Peyer's patch (tissue), 4 donors: ENCODE measurements at places on chromosomes 6 and 20.
A peak's percentile ranks its signal among the peaks of the same experiment; 100 is the strongest.

GRCh38 chr6:119310486-119311036 is 39.0 kb downstream of the MAN1A1 start:
- H3K27ac ChIP-seq = no peak overlapping the region
- H3K27me3 ChIP-seq = no peaks in the 10 kb centered on the region
- no peak overlapping the region for H3K4me3 ChIP-seq
- H3K4me1 ChIP-seq = peaks cover 5% of the 10 kb centered on the region
- H3K36me3 ChIP-seq = no peaks in the 10 kb centered on the region
- no peak for DNase-seq

GRCh38 chr6:93799226-93799625 is 379.9 kb upstream of the EPHA7 start:
- DNase-seq = no peak
- H3K27ac ChIP-seq = no peak overlapping the region
- H3K4me3 ChIP-seq = no peak overlapping the region
- H3K27me3 ChIP-seq = no peaks in the 10 kb centered on the region

DNA sequence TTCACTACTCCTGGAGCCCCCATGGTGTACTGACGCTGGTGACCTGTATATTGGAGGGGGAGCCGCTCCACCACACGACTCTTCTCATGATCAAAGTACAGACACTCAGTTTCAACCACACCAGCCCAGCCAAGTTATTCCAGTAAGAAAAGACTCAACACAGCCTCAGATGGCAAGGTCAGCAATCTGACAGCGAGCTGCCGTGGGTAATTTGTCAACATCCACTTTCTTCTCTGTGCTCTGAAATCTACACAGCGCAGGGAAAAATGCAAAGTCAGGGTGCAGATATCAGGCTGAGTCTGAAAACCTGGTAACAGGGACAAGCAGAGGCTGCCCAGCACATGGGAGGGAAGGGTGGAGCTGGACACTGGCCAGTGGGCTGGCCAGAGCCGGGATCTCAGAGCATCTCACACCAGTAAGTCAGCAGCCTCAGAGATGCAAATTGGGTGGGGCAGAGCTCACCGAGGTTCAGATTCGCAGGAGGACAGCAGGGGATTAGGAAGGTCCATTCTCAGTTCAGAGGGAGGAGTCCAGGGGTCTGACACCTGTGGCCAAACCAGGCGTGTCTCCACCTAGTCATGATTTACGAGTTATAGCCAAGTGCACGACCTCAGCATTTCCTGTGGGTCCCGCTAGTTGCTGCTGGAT is 44.5 kb upstream of the RPS6KA2 start:
- no peak for DNase-seq
- H3K27ac ChIP-seq = no peak overlapping the region
- no peaks in the 10 kb centered on the region for H3K27me3 ChIP-seq
- no peaks in the 10 kb centered on the region for H3K4me1 ChIP-seq

DNA sequence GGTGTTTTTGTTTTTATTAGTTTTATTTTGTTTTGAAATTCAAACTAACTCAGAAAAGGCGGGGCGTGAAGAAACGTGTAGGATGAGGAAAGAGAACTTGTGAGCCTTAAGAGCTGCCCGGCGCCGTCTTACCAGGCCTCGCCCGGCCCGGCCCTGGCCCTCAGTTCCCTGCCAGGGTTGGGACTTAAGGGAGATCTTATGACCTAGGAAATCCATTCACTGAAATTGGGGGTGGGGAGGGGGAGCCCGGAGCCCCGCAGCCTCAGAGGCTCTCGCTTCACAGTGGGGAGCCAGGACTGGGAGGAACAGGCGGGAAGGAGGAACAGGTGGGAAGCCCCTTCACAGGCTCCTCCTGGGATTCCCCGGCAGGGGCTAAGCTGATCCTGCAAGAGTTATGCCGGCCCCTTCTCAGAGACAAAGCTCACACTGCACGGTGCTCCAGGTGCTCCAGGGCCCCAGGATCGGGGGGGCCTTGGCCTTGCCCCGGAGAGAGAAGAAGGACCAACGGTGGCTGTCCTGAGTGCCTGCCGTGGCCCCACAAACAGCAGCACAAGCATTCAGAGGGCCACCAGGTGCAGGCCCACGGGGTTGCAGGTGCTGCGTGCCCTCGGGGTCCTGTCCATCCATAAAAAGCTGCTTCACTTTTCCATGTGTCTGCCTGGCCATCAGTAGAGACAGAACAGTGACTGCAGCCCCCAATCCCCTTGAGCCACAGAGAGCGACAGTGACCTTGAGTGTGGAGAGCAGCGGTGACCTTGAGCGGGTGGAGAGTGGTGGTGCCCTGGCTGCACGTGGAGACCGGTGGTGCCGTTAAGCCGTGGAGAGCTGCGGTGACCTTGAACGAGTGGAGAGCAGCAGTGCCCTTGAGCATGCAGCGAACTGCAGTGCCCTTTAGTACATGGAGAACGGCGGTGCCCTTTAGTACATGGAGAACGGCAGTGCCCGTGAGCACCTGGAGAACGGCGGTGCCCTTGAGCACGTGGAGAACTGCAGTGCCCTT is 152.7 kb downstream of the DLL1 start:
- H3K4me3 ChIP-seq = no peak overlapping the region
- H3K27ac ChIP-seq = no peak overlapping the region
- peak; percentile 34 for DNase-seq
- H3K36me3 ChIP-seq = no peaks in the 10 kb centered on the region
- no peaks in the 10 kb centered on the region for H3K27me3 ChIP-seq
- H3K4me1 ChIP-seq = no peaks in the 10 kb centered on the region

- H3K36me3 ChIP-seq = no peaks in the 10 kb centered on the region
- H3K27me3 ChIP-seq = no peaks in the 10 kb centered on the region
- H3K4me1 ChIP-seq = peaks cover 50% of the 10 kb centered on the region
- DNase-seq = peak; percentile 91
These were observed 2.7 kb upstream of the TUBB2A start for GRCh38 chr6:3159805-3160781.

GRCh38 chr20:32808438-32808837 is 11.3 kb upstream of the MAPRE1 start:
- DNase-seq = no peak
- no peaks in the 10 kb centered on the region for H3K36me3 ChIP-seq
- H3K4me1 ChIP-seq = no peaks in the 10 kb centered on the region
- H3K27ac ChIP-seq = no peak overlapping the region

GRCh38 chr6:137434640-137435039 is 59.6 kb downstream of the OLIG3 start:
- H3K4me1 ChIP-seq = no peaks in the 10 kb centered on the region
- H3K27me3 ChIP-seq = no peaks in the 10 kb centered on the region
- no peak overlapping the region for H3K27ac ChIP-seq
- DNase-seq = no peak

GRCh38 chr6:101668496-101669030 is 275.1 kb downstream of the GRIK2 start:
- DNase-seq = no peak
- H3K4me3 ChIP-seq = no peak overlapping the region
- no peaks in the 10 kb centered on the region for H3K27me3 ChIP-seq
- no peaks in the 10 kb centered on the region for H3K4me1 ChIP-seq

DNA sequence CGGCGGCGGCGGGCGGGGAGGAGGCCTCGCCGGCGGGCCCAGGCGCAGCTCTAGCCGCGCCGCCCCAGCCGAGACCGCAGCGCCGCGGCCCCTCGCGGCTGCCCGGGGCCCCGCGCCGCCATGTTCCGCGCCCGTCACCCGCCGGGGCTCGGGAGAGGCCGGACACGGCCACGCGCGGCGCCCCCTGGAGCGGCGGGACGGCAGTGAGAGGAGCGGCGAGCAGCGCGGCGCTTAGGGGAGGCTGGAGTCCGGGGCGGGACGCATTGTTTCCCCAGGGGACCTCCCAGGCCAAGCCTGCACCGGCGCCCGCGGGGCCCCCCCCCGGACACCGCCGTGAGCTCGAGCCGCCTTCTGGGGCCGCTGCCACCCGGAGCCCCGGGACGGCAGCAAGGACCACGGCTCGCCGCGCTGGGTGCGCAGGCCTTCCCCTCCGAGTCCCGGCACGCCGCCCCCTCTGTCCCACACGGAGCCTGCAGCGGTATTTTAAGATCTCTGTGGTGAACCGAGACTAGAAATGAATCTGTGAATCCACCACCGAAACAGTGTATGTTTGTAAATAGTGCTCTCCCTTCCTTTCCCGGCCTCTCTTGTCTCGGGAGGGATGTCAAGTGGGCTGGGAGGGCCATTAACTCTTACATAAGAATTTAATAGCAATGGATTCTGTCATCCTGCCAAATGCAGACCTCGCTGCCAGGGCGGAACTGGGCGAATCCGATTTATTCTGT is 424 bp upstream of the KIF13A start:
- H3K4me3 ChIP-seq = peak overlapping the region; percentile 72
- H3K27ac ChIP-seq = peak overlapping the region; percentile 99
- DNase-seq = peak; percentile 44
- no peaks in the 10 kb centered on the region for H3K36me3 ChIP-seq
- H3K4me1 ChIP-seq = no peaks in the 10 kb centered on the region
- H3K27me3 ChIP-seq = no peaks in the 10 kb centered on the region

- H3K4me1 ChIP-seq = no peaks in the 10 kb centered on the region
- H3K27ac ChIP-seq = no peak overlapping the region
- H3K36me3 ChIP-seq = no peaks in the 10 kb centered on the region
- H3K27me3 ChIP-seq = no peaks in the 10 kb centered on the region
- H3K4me3 ChIP-seq = no peak overlapping the region
These were observed 185.0 kb downstream of the ANKRD60 start for GRCh38 chr20:58043236-58044140.

DNA sequence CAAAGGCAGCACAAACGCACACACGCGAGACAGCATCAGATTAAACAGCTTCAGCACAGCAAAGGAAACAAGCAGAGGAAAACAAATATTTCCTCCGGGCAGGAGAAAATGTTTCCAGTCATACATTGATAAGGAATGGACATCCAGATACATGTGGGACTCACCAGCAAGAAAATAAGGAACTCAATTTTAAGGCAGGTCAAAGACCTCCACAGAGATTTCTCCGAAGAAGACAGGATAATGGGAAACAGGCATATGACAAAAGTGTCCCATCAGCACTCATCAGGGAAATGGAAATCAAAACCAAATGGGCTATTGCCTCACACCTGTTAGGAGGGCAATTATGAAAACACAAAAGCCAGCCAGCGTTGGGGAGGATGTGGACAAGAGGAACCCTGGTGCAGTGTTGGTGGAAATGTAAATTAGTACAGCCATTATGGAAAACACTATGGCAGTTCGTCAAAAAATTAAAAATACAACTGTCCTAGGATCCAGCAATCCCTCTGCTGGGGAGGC is 9.7 kb upstream of the SLCO4A1 start:
- no peaks in the 10 kb centered on the region for H3K27me3 ChIP-seq
- H3K36me3 ChIP-seq = no peaks in the 10 kb centered on the region
- no peak overlapping the region for H3K27ac ChIP-seq
- DNase-seq = no peak

- H3K4me1 ChIP-seq = no peaks in the 10 kb centered on the region
- no peaks in the 10 kb centered on the region for H3K36me3 ChIP-seq
- no peak for DNase-seq
- H3K27me3 ChIP-seq = no peaks in the 10 kb centered on the region
These were observed 43.9 kb downstream of the BCAS1 start for GRCh38 chr20:54026295-54027064.

- H3K27ac ChIP-seq = no peak overlapping the region
- DNase-seq = no peak
- no peaks in the 10 kb centered on the region for H3K4me1 ChIP-seq
- H3K4me3 ChIP-seq = no peak overlapping the region
These were observed 110.1 kb downstream of the NRN1 start for GRCh38 chr6:5896476-5897200.

DNA sequence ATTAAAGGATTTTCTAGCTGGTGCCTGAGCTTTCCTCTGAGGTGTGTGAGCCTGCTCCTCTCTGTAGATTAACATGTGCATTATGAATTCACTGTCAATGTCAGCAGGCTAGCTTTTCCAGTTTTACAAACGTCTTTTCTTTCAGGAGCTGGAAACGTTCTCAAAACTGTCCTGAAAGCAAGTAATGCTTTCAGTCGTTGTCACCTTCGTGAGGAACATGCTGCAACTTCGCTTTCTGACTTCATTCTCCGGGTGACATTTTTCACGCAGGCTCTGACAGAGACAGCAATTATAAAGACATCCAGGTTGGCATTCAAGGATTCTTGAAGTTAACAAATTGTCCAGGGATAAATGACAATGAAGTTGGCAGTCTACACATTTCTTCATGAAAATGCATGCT is 671.5 kb downstream of the DHX35 start:
- no peaks in the 10 kb centered on the region for H3K4me1 ChIP-seq
- no peak for DNase-seq
- no peaks in the 10 kb centered on the region for H3K27me3 ChIP-seq
- no peak overlapping the region for H3K4me3 ChIP-seq
- no peak overlapping the region for H3K27ac ChIP-seq
